ENCODE measurements at places on chromosomes 5 and 9.

GRCh38 chr5:5421149-5421960, 1.1 kb upstream of the ICE1 start:
- DNase-seq: no peak

- peak; percentile 90 for DNase-seq
Observed at GRCh38 chr9:110579862-110580219, 300 bp upstream of the SVEP1 start.

DNA sequence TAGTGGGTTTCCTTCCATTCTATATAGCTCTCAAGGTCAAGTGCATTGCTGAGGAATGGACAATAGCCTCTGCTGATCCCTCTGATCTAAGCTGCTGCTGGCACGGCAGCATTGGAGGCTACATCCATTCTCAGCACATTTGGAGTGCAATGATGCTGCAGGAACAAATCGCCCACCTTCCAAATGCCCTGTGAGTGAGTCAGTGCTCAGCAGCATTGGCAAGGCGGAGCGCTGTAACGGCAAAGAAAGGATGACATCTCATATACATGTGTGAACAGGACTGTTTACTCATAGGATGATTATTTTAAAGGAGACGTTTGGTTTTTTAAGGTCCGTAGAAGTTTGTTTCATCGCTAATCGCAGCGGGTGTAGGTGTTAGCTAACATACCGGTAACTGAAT, 408.7 kb downstream of the ARHGEF28 start:
- DNase-seq: no peak

- DNase-seq: no peak
Observed at GRCh38 chr9:122904466-122904822, 715 bp downstream of the RC3H2 start.

DNA sequence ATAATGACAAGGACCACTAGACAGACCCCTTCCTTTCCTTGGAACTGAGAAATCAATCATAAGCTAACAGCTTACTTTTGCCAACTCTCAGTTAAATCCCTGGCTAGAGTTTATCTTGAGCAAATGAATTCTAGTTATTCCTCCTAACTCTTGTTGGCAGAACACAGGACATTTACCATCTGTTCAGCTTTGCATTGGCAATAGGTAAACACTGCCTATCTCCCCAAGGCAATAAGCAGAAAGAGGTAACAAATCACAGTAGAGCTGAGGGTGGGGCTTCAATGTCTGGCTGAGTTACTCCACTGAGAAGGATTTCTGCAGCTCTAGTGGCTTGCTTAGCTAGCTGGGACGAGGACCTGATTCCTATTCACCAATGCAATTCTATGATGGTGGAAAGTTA, 503.3 kb upstream of the GRIA1 start:
- no peak for DNase-seq

DNA sequence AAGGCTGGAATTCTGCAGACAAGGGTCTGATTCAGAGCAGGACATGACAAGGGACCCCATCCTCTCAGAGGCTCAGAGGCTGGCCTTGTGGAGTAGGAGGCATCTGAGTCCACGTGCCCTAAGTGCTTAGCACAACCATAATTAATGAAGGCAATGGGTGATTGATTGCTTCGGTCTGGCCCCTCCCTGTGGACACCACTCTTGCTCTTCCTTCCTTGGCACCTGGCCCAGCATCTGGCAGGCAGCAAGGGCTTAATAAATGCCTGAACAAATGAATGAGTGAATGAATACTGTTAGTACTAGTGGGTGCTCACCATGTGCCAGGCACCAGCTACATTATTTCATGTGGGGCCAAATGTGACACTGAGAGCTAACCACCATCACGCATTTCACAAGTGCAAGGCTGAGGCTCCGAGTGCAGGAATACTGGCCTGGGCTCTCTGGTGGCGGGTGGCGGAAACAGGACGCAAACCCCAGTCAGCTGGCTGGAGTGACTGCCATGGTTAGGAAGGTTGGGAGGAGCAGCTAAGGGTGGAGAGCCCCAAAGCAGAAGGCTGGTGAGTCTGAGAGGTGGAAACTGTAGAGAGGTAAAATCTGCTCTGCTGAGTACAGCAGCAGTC, 53.6 kb downstream of the ASS1 start:
- no peak for DNase-seq

DNA sequence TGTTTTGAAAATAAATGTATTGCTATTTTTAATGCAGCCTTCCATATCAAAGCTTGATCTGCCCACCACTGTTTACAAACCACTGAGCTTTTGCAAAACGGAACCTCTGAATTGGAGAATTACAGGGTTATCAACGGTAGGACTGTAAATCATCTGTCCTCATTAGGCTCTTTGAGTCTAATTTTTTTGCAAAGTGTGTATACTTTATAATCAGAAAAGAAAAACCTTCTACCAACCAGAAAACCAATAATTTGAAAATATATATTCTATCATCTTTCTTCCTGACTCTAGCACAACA, 6.8 kb upstream of the SLC2A8 start:
- DNase-seq: no peak

GRCh38 chr5:150065346-150065745, 21.0 kb downstream of the CSF1R start:
- DNase-seq: no peak

DNA sequence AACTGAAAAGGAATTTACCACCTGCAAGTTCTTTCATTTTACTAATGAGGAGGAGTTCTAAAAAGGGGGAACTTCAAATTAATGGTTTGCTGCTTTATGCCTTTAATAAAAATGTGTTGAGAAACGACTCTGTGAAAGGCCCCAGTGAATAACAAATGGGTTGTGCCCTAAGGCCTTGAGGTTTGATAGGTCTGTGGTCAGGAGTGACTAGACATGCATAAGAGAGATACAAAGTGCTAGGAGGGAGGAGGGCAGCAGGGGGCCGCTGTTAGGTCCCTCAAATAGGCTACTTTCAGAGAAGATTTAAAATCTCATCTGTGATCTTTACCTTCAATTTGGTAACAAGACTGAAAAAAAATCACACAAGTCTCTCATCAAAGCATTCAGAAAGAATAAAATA, 58.3 kb downstream of the FAM81B start:
- DNase-seq: no peak

- no peak for DNase-seq
Observed at GRCh38 chr5:42157215-42157614, 232.1 kb downstream of the FBXO4 start.

GRCh38 chr5:131239686-131240085, 24.2 kb upstream of the CDC42SE2 start:
- no peak for DNase-seq

DNA sequence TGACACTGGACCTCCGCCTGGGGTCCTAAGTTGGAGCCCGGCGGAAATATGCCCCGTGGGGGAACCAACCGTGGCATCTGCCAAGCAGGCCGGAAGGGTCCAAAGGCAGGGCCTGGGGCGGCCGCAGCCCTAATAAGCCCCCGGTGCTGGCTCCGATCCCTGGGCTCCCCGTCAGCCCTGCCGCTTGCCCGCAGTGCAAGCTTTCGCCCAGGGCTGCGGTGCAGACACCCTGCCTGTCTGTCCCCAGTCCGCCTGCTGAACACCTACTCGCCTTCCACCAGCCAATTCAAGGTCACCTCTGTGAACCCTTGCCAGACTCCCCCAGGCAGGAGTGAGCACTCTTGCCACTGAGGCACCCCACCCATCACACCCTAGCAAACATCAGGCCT, 502 bp upstream of the PTGR1 start:
- no peak for DNase-seq

GRCh38 chr5:97181856-97182545, 1.0 kb downstream of the RIOK2 start:
- DNase-seq: no peak

- DNase-seq: peak; percentile 48
Observed at GRCh38 chr9:136631038-136632000, 31.4 kb upstream of the EGFL7 start.

- DNase-seq: no peak
Observed at GRCh38 chr5:138109463-138110265, 25.8 kb downstream of the WNT8A start.

GRCh38 chr5:2725980-2726765, 25.3 kb downstream of the IRX2 start:
- no peak for DNase-seq

DNA sequence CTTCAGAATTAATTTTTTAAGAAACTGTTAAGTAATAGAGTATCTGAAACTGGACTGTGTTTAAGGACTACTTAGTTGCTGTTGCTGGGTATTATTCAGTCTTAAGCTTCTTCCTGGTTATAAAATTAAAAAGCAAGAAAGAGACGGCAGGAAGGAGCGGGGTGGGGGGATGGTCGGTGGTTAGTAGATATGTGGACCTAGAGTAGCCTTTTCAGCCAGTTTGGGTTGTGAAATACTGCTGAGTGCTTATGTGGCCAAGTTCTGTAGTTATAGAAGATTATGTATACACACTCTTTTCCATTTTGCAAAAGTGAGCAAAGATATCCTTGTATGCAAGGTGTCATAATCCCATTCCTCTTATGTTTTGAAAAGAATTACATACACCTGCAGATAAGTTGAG, 28.5 kb downstream of the TRIO start:
- no peak for DNase-seq

GRCh38 chr9:70015099-70015498, 28.5 kb upstream of the MAMDC2 start:
- no peak for DNase-seq

GRCh38 chr5:64594601-64595000, 88.8 kb downstream of the RGS7BP start:
- DNase-seq: no peak

- DNase-seq: no peak
Observed at GRCh38 chr5:126368239-126368812, 54.9 kb upstream of the GRAMD2B start.

- peak; percentile 49 for DNase-seq
Observed at GRCh38 chr9:87711857-87712800, 13.8 kb upstream of the CTSL start.

DNA sequence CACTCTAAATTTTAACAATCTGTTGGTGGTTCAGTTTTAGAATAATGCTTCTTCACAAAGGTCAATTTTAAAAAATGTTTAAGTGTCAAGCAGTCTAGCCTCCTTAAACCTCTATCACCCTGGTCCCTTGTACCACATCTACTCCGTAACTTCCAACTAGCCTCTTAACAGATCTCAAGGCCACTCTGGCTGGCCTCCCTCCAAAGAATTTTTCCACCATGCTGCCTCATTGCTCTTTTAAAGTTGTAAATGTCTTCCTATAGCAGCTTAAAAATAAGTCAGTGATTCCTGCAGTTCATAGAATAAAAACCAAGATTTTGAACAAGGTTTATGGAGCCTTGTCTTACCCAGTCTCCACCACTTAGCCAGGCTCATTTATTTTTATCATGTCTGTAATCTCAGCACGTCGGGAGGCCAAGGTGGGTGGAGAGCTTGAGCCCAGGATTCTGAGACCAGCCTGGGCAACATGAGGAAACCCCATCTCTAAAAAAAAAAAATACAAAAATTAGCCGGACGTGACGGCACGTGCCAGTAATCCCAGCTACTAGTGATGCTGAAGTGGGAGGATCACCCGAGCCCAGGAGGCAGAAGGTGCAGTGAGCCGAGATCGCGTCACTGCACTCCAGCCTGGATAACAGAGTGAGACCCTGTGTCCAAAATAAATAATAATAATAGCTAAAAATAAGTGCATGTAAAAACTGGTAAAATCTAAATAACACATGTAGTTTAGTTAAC, 924.9 kb upstream of the DMAC1 start:
- DNase-seq: no peak

DNA sequence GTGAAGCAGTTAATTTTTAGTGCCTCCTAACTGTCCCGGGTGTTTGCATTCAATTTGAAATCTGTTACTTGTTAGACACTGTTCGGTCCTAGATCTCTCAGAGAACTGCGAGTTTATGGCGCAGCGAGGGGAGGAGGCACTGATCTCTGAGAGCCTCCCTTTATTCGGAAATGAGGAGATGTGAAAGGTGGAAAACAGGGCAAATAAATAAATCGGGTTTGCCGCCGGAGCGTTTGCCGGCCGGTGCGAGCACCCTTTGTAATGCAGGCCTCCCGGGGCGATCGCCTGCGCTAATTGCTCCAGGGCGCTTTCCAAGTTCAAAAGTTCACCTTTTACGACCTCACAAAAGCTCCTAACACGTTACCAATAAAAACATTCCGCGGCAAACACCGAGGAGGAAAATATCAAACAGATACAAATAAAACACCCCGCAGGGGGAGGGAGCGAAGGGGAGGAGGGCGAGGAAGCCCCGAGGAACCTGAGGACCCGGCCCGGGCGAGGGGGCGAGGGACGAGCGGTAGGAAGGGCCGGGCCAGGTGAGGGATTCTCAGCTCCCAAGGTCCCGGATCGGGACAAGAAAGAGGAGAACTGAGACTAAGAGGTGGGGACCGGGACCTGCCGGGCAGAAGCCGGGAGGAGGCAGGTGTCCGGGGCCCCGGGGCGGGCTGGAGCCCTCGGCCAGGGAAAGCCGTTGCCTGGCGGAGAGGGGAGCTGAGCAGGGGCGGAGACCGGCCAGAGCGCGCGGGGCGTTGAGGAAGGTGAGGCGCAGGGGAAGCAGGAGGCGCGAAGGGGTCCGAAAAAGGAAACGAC, 1.4 kb downstream of the NR6A1 start:
- DNase-seq: no peak

- no peak for DNase-seq
Observed at GRCh38 chr5:74953937-74954720, 87.9 kb upstream of the FAM169A start.

- DNase-seq: no peak
Observed at GRCh38 chr9:14307989-14308852, 5.7 kb downstream of the NFIB start.

- no peak for DNase-seq
Observed at GRCh38 chr5:180806351-180807011, 3.9 kb upstream of the MGAT1 start.

GRCh38 chr5:137265457-137265856, 233.7 kb downstream of the SPOCK1 start:
- DNase-seq: no peak

GRCh38 chr9:86349271-86349670, 4.9 kb downstream of the TUT7 start:
- no peak for DNase-seq

GRCh38 chr5:80701597-80701996, 46.8 kb upstream of the DHFR start:
- DNase-seq: no peak

DNA sequence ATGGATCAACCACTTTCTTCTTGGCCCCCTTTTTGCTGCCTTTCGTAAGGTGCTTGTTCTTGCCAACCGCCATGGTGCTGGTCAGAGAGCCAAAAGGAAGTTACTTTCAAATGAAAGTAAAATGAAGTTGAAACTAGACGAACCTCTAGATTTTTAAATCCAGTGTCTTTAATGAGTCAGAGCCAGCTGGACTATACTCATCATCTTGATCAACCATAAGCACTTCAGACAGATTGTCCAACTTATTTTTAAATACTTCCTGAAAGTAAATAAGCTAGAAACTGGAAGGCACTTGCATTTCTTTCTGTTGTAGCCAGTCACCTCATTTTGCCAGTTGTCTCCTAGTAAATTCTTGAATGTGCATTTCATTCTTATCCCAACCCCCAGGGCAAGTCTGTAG, 48.9 kb downstream of the JMY start:
- no peak for DNase-seq
